ENCODE measurements at places on chromosomes 7 and 10.

GRCh38 chr7:32957326-32958045, at the start of gene FKBP9:
Gene FKBP9, plus strand, starts transcription at chr7:32957440. Its CDS starts 134 bp downstream, at chr7:32957574.
- DNase-seq: peak; percentile 85

DNA sequence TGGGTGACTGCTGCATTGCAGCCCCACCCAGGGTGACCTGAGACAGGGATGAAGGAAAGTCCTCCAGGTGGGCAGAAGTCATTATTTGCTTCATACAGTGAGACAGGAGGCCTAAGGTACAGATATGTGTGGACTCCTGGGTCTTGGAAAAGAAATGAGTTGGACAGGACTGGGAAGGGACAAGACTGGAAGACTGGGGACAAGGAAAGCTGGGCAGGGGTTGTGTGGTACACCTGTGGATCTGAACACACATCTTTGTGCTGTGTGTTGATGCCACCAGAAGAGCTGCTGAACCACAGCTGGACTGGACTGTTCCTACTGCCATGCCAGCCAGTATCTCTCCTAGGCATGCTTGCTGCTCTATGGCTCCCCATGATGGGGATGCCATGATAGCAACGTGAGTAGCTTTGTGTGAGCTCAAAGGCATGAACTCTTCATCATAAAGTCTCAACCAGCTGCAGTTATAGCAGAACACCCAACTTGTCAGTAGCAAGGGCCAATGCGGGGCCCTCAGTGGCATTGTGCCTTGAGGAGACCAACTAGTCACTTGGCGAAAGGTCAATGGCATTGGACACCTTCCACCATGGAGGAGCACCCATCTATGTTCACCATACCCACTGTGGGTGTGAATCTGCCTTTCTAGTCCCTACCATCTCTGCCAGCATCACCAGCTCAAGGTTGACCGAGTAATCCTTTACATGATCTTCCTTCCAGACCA, 76.0 kb upstream of the GRB10 start:
- no peak for DNase-seq

- no peak for DNase-seq
Measured at GRCh38 chr7:96910486-96910885, 94.9 kb upstream of the DLX6 start.

GRCh38 chr7:21944616-21945453, 864 bp downstream of the CDCA7L start:
- DNase-seq: peak; percentile 44

GRCh38 chr10:102068216-102068615, 3.1 kb downstream of the HPS6 start:
- DNase-seq: peak; percentile 44

DNA sequence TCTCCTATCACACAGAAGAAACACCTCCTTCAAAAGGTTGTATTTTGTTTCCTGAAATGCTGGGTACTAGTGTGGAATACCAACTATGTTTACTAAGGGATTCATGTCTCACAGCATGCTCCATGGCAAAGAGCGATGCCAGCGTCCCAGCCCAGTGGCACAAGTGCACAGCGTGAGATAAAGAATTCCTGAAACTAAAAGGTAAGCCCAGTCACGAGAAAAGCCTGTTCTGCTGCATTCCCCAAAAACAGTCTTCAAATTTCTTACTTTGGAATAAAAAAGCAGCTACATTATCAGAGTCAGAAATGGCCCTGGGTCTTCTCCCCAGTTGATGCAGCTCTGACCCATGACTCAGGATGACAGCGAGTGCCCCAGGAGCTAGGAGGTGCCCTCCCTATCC, 53.1 kb upstream of the DDC start:
- DNase-seq: no peak

- peak; percentile 90 for DNase-seq
Measured at GRCh38 chr10:11986593-11987216, 55.9 kb downstream of the UPF2 start.

GRCh38 chr7:6252341-6252746, 20.1 kb downstream of the CYTH3 start:
- peak; percentile 58 for DNase-seq

GRCh38 chr7:23167691-23168090, 14.2 kb upstream of the NUP42 start:
- no peak for DNase-seq
